ENCODE measurements at places on chromosomes 5 and 9. TPM values are rescaled to one million over a fixed set of nuclear protein-coding genes. Genes with fewer than 3 reads are reported as not detected.

Gene PCSK1
- total RNA-seq = 0.36 TPM

Gene LRRC14B
- not detected for total RNA-seq

Gene SLCO6A1
- not detected for total RNA-seq

Gene FOXD4L6
- not detected for total RNA-seq

Gene PLAC8L1
- not detected for total RNA-seq

Gene WDR31
- total RNA-seq = 2.2 TPM

Gene CARTPT
- total RNA-seq = not detected

Gene DPM2
- 10.2 TPM for total RNA-seq

Gene PAPPA
- 165 TPM for total RNA-seq

Gene C5orf34
- total RNA-seq = 1.8 TPM

Gene TRMT10B
- total RNA-seq = 2.9 TPM

Measured in hair follicle dermal papilla cell (primary cell).